ENCODE measurements at places on chromosomes 6 and 20. TPM values are rescaled to one million over a fixed set of nuclear protein-coding genes. Genes with fewer than 3 reads are reported as not detected.

EEF1A1 gene
- total RNA-seq: 4,361 TPM

CST7 gene
- not detected for total RNA-seq

SNPH gene
- 10.4 TPM for total RNA-seq

BPIFB2 gene
- total RNA-seq: not detected

TINAG gene
- total RNA-seq: not detected

PIGT gene
- total RNA-seq: 142 TPM

EDN3 gene
- not detected for total RNA-seq

KCNK17 gene
- not detected for total RNA-seq

TFAP2A gene
- 0.21 TPM for total RNA-seq

LYRM2 gene
- 5.6 TPM for total RNA-seq

PTP4A1 gene
- 33.3 TPM for total RNA-seq

GSTA3 gene
- total RNA-seq: not detected

HRH3 gene
- 0.21 TPM for total RNA-seq

ADAM33 gene
- total RNA-seq: 234 TPM

PRSS35 gene
- total RNA-seq: 1.8 TPM

SSTR4 gene
- total RNA-seq: not detected

DNA sequence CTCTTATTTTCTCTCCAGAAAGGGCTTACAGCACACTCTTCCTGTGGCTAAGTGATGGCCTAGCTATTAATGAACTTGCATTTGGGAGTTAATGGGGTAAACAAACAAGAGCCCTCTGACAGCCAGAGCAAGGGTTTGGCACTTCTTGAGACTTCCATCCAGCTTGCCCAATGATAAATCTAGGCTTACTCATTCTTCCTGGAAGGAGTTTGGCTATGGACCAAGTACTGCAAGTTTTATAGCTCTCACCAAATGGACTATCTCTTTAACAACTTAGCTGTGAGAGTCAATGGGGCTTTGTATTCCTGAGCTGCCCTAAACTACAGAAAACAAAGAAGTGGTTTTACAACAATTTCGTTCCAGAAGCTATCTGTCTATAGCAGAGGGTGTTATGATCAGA lies 16.7 kb upstream of the PI3 start:
- no peak for DNase-seq
- no peaks in the 10 kb centered on the region for H3K27me3 ChIP-seq
- H3K4me1 ChIP-seq: no peaks in the 10 kb centered on the region
- H3K4me3 ChIP-seq: no peak overlapping the region
- no peaks in the 10 kb centered on the region for H3K36me3 ChIP-seq

DNA sequence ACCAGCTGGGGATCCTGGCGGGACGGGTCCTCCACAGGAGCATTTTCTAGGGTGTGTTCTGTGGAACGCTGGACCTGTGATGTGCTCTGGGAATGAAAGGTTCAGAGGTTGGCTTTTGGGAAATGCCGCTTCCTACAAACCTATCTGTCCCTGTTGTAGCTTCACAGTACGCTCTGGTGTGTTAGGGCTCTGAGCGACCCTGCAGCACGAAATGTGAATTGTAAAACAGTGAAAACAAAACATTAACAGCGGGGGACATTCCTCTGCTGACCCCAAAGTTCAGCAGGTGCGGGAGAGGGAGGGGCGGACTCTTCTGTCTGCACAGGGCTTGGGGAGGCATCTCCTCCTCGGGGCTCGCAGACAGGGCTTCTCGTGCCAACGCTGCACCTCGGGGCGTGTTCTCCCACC lies 155.9 kb downstream of the NRN1 start:
- H3K27ac ChIP-seq: no peak overlapping the region
- no peak overlapping the region for H3K4me3 ChIP-seq
- DNase-seq: no peak
- H3K27me3 ChIP-seq: no peaks in the 10 kb centered on the region

DNA sequence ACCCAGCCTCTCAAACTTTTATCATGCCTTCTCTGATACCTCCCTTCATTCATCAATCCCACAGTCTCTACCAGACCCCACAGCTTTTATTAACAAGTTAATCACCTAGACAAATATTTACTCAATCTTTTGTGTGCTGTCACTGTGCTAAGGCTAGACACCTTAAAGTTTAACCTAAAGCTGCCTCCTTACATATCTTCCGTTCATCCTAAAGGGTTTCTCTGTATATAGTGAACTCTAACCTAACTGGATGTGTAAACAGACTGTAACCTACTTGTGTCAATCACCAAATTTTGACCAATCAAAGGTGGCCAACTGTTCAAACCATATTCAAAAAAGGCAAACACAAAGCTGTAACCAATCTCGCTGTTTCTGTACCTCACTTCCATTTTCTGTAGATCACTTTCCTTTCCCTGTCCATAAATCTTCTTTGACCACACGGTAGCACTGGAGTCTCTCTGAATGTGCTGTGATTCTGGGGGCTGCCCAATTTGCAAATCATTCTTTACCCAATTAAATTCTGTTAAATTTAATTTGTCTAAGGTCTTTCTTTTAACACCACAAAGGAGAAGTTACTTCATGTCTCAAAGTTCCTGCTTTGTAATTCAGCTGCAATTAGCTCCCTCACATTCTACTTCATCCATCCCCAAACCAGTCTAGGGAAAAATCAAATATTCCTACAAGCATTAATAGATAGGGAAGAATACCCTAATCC lies 72.5 kb downstream of the ARHGAP18 start:
- no peak for DNase-seq
- H3K27me3 ChIP-seq: no peaks in the 10 kb centered on the region
- no peak overlapping the region for H3K27ac ChIP-seq
- no peaks in the 10 kb centered on the region for H3K4me1 ChIP-seq
- H3K4me3 ChIP-seq: no peak overlapping the region
- no peaks in the 10 kb centered on the region for H3K36me3 ChIP-seq

DNA sequence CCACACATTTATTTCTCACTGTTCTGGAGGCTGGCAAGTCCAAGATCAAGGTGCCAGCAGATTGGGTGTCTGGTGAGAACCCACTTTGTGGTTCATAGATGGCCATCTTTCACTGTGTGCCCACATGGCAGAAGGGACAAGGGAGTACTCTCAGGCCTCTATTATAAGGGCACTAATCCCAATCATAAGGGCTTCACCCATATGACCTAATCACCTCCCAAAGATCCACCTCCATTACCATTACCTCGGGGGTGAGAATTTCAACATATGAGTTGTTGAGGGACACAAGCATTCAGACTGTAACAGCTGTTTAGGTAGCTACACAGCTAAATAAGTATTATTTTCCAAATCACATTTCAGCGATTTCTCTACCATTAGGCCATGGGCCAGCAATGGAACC lies 2.5 kb upstream of the PRND start:
- H3K27me3 ChIP-seq: no peaks in the 10 kb centered on the region
- no peak overlapping the region for H3K27ac ChIP-seq
- DNase-seq: no peak

- no peaks in the 10 kb centered on the region for H3K4me1 ChIP-seq
- no peak overlapping the region for H3K4me3 ChIP-seq
- no peak overlapping the region for H3K27ac ChIP-seq
- no peaks in the 10 kb centered on the region for H3K27me3 ChIP-seq
- no peaks in the 10 kb centered on the region for H3K36me3 ChIP-seq
Measured at GRCh38 chr6:135318738-135319469, 137.8 kb downstream of the MYB start.

GRCh38 chr6:133835901-133836300 lies 53.0 kb upstream of the TCF21 start:
- no peaks in the 10 kb centered on the region for H3K27me3 ChIP-seq
- no peak overlapping the region for H3K27ac ChIP-seq
- no peak for DNase-seq
- H3K36me3 ChIP-seq: no peaks in the 10 kb centered on the region
- no peaks in the 10 kb centered on the region for H3K4me1 ChIP-seq

- H3K27ac ChIP-seq: no peak overlapping the region
- no peak for DNase-seq
- no peak overlapping the region for H3K4me3 ChIP-seq
Measured at GRCh38 chr6:107636486-107636885, 146.6 kb downstream of the SOBP start.

- no peaks in the 10 kb centered on the region for H3K27me3 ChIP-seq
- H3K4me1 ChIP-seq: no peaks in the 10 kb centered on the region
Measured at GRCh38 chr6:127967708-127968107, 66.8 kb upstream of the THEMIS start.

GRCh38 chr6:138724015-138724414 lies 49.6 kb upstream of the CCDC28A start:
- no peaks in the 10 kb centered on the region for H3K27me3 ChIP-seq
- no peaks in the 10 kb centered on the region for H3K4me1 ChIP-seq
- no peaks in the 10 kb centered on the region for H3K36me3 ChIP-seq
- H3K4me3 ChIP-seq: no peak overlapping the region

DNA sequence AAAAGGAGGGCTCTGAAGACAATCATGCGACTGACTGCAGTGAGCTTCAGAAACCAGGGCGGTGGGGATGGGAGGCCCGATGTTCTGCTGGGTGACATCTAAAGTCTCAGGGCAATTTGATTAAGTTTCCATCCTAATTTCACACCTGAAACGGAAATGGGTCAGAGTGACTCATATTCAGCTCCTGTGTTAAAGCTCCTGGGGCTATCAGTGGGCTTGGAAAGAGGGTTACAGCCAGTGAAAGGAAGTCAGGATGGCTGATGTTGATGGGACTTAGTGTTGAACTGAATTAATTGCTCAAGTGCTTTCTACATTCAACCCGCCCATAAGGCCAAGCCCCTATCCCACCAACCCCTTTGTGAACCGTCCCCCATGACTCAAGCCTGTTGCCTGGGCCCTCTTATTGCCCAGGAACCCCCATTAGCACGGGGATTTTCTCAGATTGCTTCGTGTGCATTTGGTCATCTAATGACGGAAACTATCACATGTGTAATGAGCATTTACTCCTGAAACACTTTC lies 47.1 kb upstream of the TBC1D7 start:
- H3K4me3 ChIP-seq: no peak overlapping the region
- H3K36me3 ChIP-seq: no peaks in the 10 kb centered on the region
- H3K27ac ChIP-seq: no peak overlapping the region
- H3K4me1 ChIP-seq: no peaks in the 10 kb centered on the region

- H3K4me1 ChIP-seq: peaks cover 35% of the 10 kb centered on the region
- no peaks in the 10 kb centered on the region for H3K36me3 ChIP-seq
- peak overlapping the region; percentile 52 for H3K4me3 ChIP-seq
- DNase-seq: no peak
- peak overlapping the region; percentile 95 for H3K27ac ChIP-seq
Measured at GRCh38 chr6:26420688-26421171, 18.7 kb downstream of the BTN3A1 start.

GRCh38 chr6:144675231-144675861 lies 390.2 kb downstream of the UTRN start:
- no peaks in the 10 kb centered on the region for H3K4me1 ChIP-seq
- no peak overlapping the region for H3K27ac ChIP-seq
- no peak for DNase-seq
- no peaks in the 10 kb centered on the region for H3K27me3 ChIP-seq
- no peak overlapping the region for H3K4me3 ChIP-seq
- no peaks in the 10 kb centered on the region for H3K36me3 ChIP-seq

- no peak overlapping the region for H3K27ac ChIP-seq
- no peaks in the 10 kb centered on the region for H3K4me1 ChIP-seq
- H3K27me3 ChIP-seq: no peaks in the 10 kb centered on the region
- no peak overlapping the region for H3K4me3 ChIP-seq
- DNase-seq: no peak
Measured at GRCh38 chr6:75550544-75551167, 51.0 kb upstream of the SENP6 start.

- no peak overlapping the region for H3K4me3 ChIP-seq
- no peak for DNase-seq
- H3K27ac ChIP-seq: no peak overlapping the region
- H3K36me3 ChIP-seq: no peaks in the 10 kb centered on the region
- H3K4me1 ChIP-seq: no peaks in the 10 kb centered on the region
Measured at GRCh38 chr6:133681891-133682290, 207.0 kb upstream of the TCF21 start.

GRCh38 chr20:40532103-40532502 lies 156.9 kb downstream of the MAFB start:
- no peak overlapping the region for H3K27ac ChIP-seq
- H3K4me3 ChIP-seq: no peak overlapping the region
- DNase-seq: no peak
- H3K4me1 ChIP-seq: no peaks in the 10 kb centered on the region
- no peaks in the 10 kb centered on the region for H3K36me3 ChIP-seq
- no peaks in the 10 kb centered on the region for H3K27me3 ChIP-seq

GRCh38 chr6:121549736-121550135 lies 114.3 kb downstream of the GJA1 start:
- no peaks in the 10 kb centered on the region for H3K27me3 ChIP-seq
- H3K36me3 ChIP-seq: no peaks in the 10 kb centered on the region
- H3K4me3 ChIP-seq: no peak overlapping the region
- peak overlapping the region; percentile 67 for H3K27ac ChIP-seq
- no peak for DNase-seq

DNA sequence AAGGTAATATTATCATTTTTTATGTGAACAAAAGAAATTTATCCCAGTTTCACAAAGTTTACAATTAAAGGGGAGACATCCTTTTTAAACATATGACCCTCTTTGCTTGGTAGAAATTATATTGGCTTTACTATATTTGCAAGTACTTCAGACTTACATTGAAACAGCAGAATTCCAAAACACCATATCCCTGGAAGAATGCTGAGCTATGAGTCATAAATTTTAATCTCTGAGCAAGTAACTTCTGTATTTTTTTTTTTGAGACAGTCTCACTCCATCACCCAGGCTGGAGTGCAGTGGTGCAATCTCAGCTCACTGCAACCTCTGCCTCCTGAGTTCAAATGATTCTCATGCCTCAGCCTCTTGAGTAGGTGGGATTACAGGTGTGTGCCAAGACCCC lies 240.4 kb downstream of the TBC1D32 start:
- no peaks in the 10 kb centered on the region for H3K36me3 ChIP-seq
- DNase-seq: no peak
- no peaks in the 10 kb centered on the region for H3K27me3 ChIP-seq
- H3K4me1 ChIP-seq: no peaks in the 10 kb centered on the region
- H3K27ac ChIP-seq: no peak overlapping the region

DNA sequence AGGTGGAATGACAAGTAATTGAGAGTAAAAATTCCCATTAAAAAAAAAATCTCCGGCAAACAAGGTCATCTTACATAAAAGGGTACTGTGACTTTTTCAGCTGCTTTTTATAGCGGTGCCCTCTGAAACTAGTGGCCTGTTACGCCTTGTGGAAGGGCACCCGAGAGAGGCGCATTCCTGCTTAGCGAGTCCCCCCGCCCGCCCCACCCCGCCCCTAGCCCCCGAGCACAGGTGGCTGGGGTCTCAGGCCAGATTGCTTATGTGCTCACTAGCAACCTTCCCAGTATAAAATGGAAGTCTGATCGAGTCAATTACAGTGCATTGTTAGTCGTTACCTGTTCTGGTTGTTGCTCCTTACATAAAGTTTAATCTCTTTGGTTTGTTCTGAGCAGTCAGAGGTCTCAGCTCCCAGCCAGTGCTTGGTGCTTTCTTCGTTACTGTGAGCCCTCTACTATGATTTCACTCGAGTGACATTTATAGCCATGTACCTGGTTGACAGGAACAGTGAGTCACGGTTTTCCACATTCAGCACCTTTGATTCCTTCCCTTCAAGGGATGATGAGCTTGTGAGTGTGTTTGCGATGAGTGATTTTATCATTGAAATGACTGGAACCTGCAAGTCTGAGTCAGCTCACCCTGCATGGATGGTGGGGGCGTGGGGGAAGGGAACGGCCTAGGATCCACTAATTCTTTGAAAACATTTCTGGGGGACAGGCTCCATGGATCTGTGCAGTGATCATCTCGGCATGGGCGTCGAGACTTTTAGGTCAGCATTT lies 47.6 kb downstream of the ZDHHC14 start:
- H3K27ac ChIP-seq: no peak overlapping the region
- no peaks in the 10 kb centered on the region for H3K36me3 ChIP-seq
- no peaks in the 10 kb centered on the region for H3K27me3 ChIP-seq

GRCh38 chr6:160051390-160051789 lies 70.2 kb upstream of the SLC22A1 start:
- no peak overlapping the region for H3K4me3 ChIP-seq
- H3K27ac ChIP-seq: no peak overlapping the region

Measured in ascending aorta (tissue), 2 donors.